ENCODE measurements at places on chromosomes 12 and 14.
A peak's percentile ranks its signal among the peaks of the same experiment; 100 is the strongest.

DNA sequence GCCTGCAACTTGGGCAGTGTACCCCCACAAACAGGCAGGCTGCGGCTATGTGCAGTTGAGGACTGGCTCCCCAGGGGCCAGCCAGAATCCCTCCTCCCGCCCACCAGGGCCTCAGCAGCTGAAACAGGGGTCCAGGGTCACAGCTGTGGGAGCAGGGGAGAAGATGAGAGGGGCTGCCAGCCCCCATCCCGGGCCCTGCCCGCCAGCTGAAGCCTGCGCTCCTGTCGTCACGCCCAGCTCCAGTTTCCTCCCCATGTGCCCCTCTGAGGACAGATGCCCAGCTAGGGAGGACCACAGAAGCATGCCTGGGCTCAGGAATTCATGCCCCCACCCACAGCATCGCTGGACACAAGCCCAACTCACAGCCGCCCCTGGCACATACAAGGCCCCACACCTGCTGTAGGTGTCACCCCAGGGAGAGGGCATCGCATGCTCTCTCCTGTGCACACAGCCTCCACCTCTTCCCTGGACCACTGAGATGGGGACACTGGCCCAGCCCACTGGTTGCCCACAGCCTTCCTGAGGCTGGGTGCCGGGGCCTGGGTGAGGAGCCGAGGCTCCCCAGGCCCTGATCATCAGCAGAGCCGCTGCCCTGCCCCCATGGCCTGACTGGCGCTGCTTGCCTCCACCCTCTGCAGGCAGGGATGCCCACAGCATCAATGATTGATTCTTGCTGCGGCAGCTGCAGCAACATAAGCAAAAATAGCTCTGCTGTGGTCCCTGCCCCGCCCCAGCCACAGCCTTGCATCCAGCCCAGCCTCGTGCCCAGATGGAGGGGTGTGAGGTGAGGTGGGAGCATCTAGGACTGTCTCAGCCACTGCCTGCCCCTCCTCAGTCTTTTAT lies 3.7 kb upstream of the CLBA1 start:
- DNase-seq = no peak

DNA sequence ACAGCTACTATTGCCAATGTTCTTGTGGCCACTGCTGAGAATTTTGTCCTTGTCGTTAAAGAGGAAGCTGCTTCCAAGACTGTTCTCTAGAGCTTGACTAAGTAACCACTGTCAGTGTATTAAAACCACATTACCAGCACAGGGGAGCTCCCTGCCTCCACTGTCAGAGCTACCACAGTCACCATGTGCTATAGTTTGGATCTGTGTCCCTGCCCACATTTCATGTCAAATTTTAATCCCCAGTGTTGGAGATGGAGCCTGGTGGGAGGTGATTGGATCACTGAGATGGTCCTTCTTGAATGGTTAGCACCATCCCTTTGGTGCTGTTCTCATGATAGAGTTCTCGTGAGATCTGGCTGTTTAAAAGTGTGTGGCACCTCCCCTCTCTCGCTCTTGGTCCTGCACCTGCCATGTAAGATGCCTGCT lies 23.2 kb upstream of the RAP1B start:
- DNase-seq = no peak

- no peak for DNase-seq
Measured at GRCh38 chr12:52710730-52711129, 7.4 kb upstream of the KRT77 start.

DNA sequence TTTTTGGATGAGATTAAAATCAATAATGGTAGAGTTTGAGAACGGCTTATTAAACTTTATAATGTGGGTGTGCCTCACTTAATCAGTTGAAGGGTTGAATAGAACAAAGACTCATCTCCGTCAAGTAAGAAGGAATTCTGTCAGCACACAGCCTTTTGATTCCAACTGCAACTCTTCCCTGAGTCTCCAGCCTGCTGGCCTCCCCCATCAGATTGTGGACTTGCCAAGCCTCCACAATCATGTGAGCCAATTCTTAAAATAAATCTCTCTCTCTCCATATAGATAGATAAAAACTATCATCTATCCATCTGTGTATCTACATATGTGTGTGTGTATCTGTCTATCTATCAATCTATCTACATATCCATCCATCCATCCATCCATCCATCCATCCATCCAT lies 127.4 kb upstream of the BTG1 start:
- DNase-seq = no peak

GRCh38 chr12:69471667-69472385 lies 1.6 kb downstream of the FRS2 start:
- no peak for DNase-seq

- peak; percentile 6 for DNase-seq
Measured at GRCh38 chr12:104575442-104576186, 118.9 kb downstream of the CHST11 start.

DNA sequence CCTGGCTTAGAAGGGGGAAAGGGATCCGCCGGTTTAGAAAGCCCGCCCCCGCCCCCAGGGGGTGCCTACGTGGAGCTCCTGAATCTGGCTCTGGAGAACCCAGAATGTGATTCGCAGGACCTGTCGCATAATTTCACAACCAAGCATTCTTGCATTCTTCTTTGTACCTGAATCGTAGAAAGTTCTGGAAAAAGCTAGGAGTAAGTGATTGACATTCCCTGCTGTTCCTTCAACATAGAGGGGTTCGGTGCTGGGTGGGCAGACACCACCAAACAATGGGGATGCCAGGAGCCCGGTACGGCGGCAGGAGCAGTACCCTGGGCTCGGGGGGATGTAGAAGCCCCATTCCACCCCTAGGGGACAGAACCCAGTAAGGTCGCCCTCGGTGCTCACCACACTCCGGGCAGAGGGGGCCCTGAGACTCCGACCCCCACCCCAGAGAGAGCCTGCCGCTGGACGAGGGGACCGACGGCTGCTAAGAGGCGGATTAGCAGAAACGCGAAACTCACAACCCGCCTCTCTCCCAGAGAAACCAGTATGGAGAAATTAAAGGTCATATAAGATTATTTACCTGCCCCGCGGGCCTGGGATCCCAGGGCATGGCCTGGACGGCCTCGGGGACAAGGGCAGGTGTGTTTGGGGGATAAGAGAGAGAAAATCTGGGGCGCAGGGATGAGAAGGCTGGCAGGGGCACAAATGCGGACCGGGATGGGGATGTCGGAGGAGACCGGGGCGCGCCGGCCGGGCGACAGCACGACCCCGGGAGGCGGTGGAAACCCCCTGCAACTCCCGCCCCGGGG lies 520 bp downstream of the CSRP2 start:
- DNase-seq = peak; percentile 21

DNA sequence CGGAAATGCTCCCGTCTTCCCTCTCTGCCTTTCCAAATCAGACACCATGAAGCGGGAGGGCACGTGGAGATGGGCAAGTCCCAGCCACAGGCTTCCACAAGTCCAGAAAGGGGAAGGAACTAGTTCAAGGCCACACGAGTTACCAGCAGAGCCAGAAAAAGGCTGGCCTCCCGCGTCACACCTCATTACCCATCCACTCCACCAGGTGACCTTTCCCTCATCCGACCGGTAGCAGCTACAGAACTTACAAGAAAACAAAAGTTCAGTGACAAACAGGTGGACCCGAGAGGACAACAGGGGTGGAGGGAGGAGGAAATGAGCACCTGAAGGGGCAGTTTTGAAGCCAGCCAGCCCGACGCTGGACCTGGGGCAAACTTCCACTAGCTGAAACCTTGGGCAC lies 46.9 kb downstream of the CHGA start:
- no peak for DNase-seq

Data from NCI-H1092 treated with DMSO at 0.1 percent for 48 hours (cell line).